ENCODE measurements at places on chromosomes 4 and X. TPM values are rescaled to one million over a fixed set of nuclear protein-coding genes. Genes with fewer than 3 reads are reported as not detected.

HS3ST1 gene
- not detected for total RNA-seq

GAGE12J gene
- not detected for total RNA-seq

TRPC5OS gene
- not detected for total RNA-seq

IL2 gene
- 1.6 TPM for total RNA-seq

P2RY4 gene
- 0.25 TPM for total RNA-seq

GPR173 gene
- not detected for total RNA-seq

USP17L12 gene
- not detected for total RNA-seq

SYNPO2 gene
- 1.4 TPM for total RNA-seq

ZNF518B gene
- 16.9 TPM for total RNA-seq

PCSK1N gene
- total RNA-seq, result 0.33 TPM

UBE2K gene
- 69.3 TPM for total RNA-seq

MYL5 gene
- 17.8 TPM for total RNA-seq

TMPRSS11A gene
- not detected for total RNA-seq

USP51 gene
- 1.8 TPM for total RNA-seq

MAGEA11 gene
- not detected for total RNA-seq

PNCK gene
- total RNA-seq, result not detected

KDR gene
- not detected for total RNA-seq

KLB gene
- total RNA-seq, result not detected

MAOA gene
- 0.12 TPM for total RNA-seq

Data from activated CD4-positive, alpha-beta T cell treated with anti-CD3 and anti-CD28 coated beads, Interleukin-2, amount 10 ng/mL, durations not matched to agents 7 days and 5 days (primary cell).